ENCODE measurements at places on chromosomes 3 and 15.

- DNase-seq = no peak
Observed at GRCh38 chr3:42189001-42189460, 77.0 kb downstream of the CCK start.

DNA sequence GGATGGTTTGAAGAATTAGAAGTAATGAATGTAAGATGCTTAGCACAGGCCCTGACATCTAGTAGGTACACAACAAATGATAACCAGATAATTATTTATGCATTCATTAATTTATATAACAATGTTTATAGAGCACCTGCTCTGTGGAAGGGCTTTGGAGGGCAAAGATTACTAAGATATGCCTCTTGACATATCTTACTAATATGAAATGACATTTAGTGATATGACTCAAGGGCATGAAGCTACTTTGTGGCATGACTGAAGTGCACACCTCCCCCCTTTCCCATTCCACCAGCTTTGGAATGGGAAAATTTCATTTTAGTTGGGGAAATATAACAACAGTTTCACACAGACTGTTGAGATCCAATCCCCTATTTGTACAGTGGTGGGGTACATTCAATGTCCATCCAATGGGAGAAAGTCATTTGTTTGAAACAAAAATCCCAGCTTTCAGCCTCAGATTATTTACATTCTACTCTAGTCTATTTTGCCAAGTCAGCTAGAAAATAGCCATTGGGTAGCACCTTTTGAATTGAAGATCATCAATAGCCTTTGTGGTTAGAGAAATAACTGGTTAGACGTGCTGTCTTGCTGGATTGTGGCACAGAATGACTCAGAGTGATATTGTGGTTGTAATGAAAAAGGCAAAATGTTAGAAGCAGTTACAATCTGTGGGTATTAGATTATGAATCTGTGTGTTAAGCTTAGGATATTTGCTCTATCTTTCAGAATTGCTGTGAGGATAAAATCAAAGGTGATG lies 72.9 kb downstream of the MOBP start:
- DNase-seq = no peak

- DNase-seq = no peak
Observed at GRCh38 chr15:82919231-82919886, 33.2 kb downstream of the HOMER2 start.

DNA sequence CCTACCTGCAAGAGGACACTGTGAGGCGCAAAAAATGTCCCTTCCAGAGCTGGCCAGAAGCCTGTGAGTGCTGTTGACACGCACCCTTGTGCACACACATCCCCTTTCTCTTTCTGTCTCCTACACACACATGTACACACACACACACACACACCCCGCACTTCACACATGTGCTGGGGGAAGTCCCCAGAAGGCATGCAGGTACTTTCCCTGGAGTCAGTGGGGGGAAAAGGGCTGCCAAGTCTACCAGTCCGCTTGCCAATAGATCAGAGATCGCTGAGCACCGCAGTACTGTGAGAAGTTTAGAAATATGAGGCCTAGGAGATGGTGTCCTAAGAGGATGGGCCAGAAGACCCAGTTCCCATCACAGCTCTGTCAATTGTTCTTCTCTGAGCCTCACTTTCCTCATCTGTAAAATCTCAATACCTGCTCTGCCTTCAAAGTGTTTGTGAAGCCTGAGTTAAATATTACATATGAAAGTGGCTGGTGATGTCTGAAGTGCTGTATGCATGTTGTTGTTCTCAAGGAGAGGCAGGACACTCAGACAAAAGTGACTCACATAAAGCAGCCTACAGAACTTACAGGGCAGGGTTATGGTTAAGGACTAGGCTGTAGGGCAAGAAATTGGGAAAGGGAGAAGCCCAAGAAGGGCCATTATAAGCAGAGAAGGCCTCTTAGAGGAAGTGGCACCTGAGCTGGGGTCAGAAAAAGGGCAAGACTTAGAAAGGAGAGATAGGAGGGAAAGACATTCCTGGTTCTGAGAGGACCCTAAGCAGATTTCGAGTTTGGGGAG lies 6.8 kb downstream of the IL17RE start:
- DNase-seq = no peak

GRCh38 chr15:89614164-89614563 lies 38.9 kb downstream of the TICRR start:
- no peak for DNase-seq

GRCh38 chr3:105529456-105529855 lies 162.7 kb downstream of the ALCAM start:
- no peak for DNase-seq

DNA sequence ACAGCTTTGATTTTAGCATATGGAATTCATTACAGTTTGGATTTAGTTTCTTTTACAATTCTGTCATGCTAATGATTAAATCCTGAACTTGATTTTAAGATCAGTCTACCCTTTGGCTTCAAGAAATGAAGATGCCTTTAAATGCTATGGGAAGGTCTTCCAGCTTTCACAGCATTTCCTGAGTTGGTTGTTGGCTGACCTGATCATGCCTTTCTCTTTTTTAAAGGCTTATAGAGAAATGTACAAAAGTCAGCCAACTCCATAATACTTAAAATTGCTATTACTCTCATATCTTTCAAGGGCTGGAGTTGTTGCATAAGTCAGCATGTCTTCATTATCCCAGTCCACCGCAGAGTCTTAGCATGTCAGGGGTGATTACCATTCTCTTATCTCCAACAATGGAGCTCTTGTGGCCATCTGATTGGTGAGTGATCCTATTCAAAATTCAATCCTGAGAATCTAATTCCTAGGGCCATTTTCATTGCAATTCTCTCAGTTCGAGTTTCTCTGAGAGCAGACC lies 123.8 kb downstream of the GMNC start:
- DNase-seq = no peak

GRCh38 chr15:76293361-76293760 lies 17.9 kb downstream of the ETFA start:
- no peak for DNase-seq

GRCh38 chr3:61152071-61152470 lies 99.2 kb downstream of the FHIT start:
- DNase-seq = no peak

- no peak for DNase-seq
Observed at GRCh38 chr3:40851836-40852235, 327.1 kb downstream of the ZNF621 start.

- DNase-seq = no peak
Observed at GRCh38 chr15:99644913-99645542, 79.2 kb downstream of the MEF2A start.

- DNase-seq = no peak
Observed at GRCh38 chr15:69119001-69119400, 41.4 kb upstream of the GLCE start.

DNA sequence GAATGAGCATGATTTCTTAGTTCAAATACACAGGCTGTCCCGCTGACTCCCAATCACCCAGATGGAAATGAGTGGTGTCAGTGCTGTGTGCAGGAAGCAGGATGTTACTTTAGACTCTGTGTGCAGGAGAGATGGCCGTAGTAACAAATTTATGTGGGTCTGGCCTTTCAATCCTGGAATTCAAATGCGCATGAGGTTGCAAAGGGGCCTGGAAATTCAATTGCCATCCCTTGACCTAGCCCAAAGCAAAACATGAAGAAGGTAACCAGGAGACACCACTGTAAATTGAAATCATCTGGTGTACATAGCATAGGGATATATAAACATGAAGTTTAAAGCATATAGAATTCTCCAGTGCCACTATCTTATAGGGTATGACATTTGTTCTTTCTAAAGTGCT lies 33.2 kb downstream of the GREM1 start:
- DNase-seq = no peak
